Body of pancreas (tissue), 4 donors: ENCODE measurements at places on chromosomes 4 and X. TPM values are rescaled to one million over a fixed set of nuclear protein-coding genes. Genes with fewer than 3 reads are reported as not detected.

The SOD3 gene
- total RNA-seq = 290 TPM

GRCh38 chr4:47809654-47810203 is 28.1 kb downstream of the CORIN start:
- DNase-seq = no peak

The PDE6B gene
- 0.26 TPM for total RNA-seq

The XG gene
- total RNA-seq = not detected

- DNase-seq = no peak
These were observed 897.8 kb downstream of the CENPC start for GRCh38 chr4:66647476-66647875.

- no peak for DNase-seq
These were observed 4.5 kb upstream of the MAMLD1 start for GRCh38 chrX:150358651-150359050.

The USP26 gene
- total RNA-seq = not detected

GRCh38 chrX:19883878-19884277 is 3.5 kb downstream of the SH3KBP1 start:
- no peak for DNase-seq

DNA sequence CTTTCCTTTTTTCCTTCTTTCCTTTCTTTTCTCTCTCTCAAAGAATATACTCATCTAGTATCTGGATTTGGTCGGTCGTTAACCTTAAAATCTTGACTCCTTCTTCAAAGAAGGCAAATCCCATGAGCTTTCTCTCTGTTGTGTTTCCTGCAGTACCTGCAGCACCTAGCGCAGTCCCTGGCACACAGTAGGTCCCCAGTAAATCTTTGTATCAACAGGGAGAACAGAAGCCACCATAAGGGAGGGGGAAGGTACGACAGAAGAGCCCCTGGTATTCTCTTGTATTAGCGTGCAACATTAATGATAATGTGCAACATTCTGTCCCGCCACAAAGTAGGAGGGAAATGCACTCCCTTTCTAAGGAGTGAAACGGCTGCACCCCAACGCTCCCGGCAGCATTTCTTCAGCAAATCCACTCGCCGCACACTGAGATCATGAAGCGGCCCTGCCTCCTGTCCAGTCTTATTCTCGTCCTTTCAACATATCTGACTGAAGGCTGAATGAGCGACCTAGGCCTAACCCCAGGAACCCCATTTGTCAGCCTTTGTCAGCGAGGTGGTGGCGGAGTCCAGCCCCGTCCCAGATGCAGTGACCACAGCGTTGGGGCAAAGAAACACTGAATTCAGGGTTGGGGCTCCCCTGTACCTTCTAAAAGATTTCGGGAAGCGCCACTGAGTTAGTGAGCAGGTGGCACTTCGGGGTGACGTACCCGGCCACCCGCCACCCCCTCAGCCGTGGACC is 133.7 kb downstream of the AMELX start:
- peak; percentile 23 for DNase-seq

DNA sequence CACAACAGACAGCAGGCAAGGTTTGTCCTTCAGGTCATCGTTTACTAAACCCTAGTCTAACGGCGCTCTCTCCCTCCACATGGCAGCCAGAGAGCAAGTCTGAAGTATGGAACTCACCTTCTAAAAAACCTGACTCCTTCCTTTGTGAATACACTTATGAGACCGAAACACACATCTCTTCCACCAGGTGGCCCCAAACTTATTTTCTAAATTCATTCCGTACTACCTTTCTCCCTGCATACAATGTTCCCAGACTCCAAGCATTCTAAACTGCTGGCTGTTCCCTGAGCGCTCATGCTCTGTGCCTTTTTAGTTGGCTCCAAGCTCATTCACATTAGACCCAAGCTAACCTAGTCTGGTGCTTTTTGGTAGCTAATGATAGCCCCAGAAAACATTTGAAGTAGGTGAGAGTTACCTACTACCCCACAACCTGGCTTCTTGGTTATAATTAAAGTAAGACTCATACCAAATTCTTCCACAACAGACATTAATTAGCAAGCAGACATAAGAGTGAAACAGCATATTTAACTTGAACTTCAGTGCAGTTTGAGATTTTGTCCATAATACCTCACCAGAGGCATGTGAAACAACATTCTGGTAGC is 67.6 kb upstream of the DCLK2 start:
- peak; percentile 42 for DNase-seq

The CHRDL1 gene
- total RNA-seq = 13.0 TPM

The SERTM2 gene
- not detected for total RNA-seq

DNA sequence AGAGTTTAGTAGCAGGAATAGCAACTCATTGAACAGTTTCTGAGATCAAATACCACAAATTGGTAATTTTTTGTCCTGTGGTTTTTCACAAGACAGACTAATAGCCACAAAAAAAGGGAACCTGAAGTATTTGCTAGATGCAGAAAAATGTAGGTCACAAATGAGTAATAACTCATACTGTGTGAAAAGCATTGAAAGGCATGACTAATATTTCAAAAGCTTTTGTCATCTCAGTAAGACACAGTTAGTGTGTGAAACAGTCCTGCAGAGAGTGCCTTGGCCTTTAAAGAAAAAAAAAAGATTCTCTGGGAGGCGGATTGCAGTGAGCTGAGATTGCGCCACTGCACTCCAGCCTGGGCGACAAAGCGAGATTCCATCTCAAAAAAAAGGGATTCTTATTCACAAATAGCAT is 31.4 kb upstream of the SLC25A31 start:
- DNase-seq = no peak

- DNase-seq = no peak
These were observed 247.6 kb upstream of the RPS6KA3 start for GRCh38 chrX:20514358-20514757.

- DNase-seq = no peak
These were observed 58.0 kb downstream of the TAB3 start for GRCh38 chrX:30831082-30831481.

GRCh38 chrX:54093571-54093970 is 49.3 kb upstream of the PHF8 start:
- no peak for DNase-seq

The EGFL6 gene
- not detected for total RNA-seq

GRCh38 chr4:147524601-147525000 is 43.7 kb downstream of the EDNRA start:
- DNase-seq = no peak

DNA sequence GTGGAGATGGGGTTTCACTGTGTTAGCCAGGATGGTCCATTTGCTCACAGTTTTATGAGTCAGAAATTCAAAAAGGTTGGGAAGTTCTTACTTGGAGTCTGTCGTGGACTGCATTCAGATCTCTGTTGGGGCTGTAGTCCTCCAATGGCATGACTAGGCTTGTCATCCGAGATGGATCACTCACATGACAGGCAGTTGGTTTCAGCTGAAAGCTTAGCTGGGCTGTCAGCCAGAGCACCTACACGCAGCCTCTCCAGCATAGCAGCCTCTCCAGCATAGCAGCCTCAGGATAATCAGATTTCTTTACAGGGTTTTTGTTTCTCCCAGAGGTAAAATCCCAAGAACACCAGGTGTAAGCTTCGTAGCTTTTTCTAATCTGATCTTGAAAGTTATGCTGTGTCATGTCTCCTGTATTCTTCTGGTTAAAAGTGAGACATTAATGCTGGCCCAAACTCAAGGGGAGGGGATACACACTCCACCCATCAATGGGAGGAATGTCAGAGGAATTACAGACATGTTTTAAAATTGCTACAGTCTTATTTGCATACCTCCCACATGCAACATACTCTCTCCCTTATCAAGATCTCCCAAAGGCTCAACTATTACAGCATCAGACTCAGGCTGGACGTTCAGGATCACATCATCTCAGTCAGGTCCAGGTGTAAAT is 31.6 kb upstream of the SOD3 start:
- no peak for DNase-seq

- no peak for DNase-seq
These were observed 230.4 kb downstream of the EDA2R start for GRCh38 chrX:66408507-66408906.

DNA sequence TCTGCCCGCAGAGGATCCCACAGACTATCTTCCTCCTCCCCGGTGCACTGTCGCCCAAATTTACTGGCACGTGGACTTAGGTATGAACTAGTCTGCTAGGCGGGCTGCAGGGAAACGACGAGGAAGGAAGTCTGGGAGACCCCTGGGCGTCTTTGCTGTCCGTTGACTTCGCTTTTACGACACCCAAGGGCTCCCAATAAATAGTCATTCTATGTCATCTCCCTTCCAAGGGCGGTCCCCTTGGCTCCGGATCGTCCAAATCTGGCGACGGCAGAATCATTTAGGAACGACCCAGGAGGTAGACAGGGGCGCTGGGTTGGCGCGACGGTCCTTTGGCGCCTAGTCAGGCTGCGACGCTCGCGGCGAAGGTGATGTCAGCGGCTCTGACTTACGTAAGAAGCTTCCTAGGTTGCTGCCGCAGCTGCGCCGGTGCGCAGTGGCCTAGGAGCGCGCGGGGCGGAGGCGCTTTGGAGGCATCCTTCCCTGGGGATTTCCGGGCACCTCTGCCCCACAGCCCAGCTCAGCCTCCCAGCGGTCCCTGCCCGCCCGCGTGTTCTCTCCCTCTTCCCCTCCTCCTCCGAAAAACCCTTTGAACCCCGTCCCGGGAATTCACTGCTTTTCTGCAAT is 2.2 kb downstream of the NHS start:
- no peak for DNase-seq

DNA sequence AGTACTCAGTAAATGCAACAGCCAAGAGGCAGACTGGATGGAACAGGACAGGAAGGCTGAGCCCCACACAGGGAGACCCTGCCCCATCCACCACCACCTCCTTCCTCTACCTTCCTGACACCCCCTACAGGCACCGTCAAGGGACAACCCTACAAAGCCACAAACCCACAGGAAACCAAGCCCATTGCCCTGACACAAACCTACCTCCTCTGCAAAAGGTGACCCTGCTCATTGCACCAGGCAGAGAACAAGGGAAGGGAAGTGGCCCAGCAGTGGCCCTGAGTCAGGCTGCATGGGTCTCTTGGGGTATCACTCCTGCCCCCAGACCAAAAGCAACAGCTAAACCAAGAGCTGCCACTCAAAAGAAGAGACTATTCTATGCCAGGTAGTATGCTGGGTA is 21.0 kb downstream of the JAKMIP1 start:
- DNase-seq = no peak

DNA sequence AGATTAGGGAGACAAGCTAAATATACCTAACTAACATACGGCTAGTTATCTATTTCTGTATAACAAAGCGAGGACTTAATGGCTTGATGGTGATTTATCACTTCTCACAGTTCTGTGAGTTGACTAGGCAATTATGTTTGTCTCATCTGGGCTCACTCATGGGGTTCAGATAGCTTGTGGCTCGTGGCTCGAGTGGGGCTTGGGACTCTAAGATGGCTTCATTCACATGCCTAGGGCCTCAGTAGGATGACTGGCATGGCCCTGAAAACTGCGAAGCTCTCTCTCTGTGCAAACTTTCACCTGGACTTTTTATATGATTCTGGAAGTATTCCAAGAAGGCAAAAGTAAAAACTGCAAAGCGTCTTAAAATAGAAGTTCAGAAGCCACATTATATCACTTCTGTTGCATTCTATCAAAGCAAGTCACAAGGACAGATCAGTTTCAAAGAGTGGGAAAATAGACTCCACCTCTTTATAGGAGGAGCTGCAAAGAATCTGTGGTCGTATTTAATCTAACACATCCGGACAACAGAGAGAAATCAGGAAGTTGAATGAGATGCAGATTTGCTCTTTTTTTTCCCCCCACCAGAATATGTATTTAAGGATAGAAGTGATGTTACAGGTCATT is 491.2 kb downstream of the INPP4B start:
- no peak for DNase-seq

DNA sequence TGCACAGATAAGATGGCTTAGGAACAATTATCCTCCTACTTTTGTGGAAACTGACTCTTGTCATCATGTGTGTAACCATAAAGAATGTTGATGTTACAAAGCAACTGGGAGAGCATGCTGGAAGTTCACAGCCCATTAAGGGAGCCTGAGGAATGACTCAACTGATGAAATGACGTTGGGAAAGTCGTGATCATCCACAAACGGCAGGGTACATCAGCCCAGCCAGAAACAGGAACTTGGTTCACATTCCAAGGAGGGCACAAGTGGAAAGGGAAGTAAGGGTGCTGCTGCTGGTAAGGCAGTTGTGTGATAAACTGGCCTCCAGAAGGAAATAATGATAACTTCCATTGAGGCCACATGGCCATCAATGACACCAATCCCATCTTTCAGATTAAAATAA is 6.7 kb downstream of the TEC start:
- peak; percentile 26 for DNase-seq

- DNase-seq = no peak
These were observed 2.6 kb upstream of the SMARCA1 start for GRCh38 chrX:129525896-129526295.

DNA sequence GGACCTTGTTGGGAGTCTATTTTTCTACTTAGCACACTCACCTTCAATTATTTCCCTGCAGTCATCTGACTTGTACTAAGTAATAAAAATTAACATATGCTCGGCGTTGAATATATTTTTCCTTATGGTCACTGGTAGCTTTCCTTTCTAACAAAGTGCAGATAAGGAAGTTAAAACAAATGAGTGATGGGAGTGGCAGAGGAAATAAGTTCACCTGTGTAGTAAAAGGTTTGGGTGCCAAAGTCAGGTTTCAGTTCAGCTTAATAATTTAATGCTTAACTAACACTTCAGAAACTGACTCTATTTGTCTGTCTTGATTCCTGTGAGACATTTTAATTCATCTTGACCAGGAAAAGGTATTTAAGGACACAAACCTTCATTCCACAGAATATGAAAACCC is 184.4 kb downstream of the PCDH7 start:
- no peak for DNase-seq

GRCh38 chr4:11313157-11313943 is 115.3 kb downstream of the HS3ST1 start:
- no peak for DNase-seq

DNA sequence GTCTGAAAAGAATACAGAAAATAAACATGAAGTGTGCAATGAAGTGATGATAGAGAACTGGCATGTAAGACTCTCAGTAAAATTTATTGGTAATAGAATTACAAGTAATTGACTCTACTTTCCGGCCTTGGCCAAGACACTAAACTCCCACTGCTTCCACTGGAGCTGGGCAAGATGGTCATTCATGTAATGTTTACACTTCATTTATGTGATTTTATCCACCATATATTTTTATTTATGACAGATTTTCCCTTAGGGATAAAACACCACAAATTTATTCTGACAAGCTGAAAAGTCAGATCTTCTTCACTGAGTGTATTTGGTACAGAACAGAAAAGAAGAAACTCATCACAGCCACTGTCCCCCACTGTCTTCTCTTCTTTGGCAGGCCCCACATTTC is 191.9 kb downstream of the SLC39A8 start:
- no peak for DNase-seq
